Effector memory CD4-positive, alpha-beta T cell (primary cell): ENCODE measurements at places on chromosomes 13 and 19.

DNA sequence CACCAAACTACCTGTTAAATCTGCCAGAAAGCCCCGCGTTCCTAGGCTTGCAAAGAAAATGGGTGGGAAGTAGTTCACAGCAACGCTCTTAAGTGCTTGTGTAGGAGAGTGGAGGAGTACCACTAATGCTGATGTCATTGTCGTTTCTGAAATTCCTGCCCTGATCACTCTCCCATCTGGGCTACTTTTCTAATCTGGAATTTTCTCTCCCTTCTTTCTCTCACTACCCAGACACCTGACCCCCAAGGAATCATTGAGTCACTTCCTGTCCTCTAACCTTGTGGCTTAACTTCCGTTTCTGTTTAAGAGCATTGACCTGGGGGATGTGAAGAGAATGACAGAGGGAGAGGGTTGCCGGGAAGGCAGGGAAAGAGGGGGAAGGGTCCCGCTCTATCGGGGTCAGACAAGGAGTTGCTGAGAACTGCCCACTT lies 98.7 kb downstream of the STARD13 start:
- H3K27ac ChIP-seq: no peak overlapping the region
- H3K4me3 ChIP-seq: no peak overlapping the region
- no peaks in the 10 kb centered on the region for H3K4me1 ChIP-seq
- no peaks in the 10 kb centered on the region for H3K36me3 ChIP-seq

GRCh38 chr19:4582980-4583842 lies 23.7 kb upstream of the SEMA6B start:
- no peaks in the 10 kb centered on the region for H3K36me3 ChIP-seq
- peaks cover 47% of the 10 kb centered on the region for H3K27me3 ChIP-seq

DNA sequence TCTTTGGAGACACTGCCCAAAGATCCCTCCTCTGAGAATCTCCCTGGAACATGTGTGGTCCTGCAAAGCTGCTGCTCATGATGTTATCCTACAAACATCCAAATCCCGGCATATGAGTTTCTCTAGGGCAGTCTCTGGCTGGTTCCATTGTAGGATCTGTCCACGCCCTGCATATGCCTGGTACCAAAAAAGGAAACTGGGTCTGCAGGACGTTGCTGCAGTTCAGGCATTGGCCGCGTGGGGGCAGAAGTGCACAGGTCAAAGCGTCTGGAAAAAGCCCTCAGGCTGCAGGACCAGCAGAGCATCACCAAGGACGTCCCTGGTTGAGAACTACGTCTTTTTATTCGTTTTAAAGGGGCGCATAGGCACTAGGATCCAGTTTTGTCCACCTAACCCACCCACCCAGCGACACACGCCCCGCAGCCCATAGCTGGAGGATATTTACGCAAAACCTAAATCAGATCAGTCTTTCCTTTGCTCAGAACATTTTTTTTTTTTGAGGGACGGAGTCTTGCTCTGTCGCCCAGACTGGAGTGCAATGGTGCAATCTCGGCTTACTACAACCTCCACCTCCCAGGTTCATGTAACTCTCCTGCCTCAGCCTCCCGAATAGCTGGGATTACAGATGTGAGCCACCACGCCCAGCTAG lies 12.9 kb upstream of the ZNF564 start:
- H3K27ac ChIP-seq: no peak overlapping the region
- no peaks in the 10 kb centered on the region for H3K4me1 ChIP-seq
- H3K4me3 ChIP-seq: no peak overlapping the region
- peak; percentile 80 for DNase-seq
- H3K36me3 ChIP-seq: no peaks in the 10 kb centered on the region

- H3K36me3 ChIP-seq: peaks cover 6% of the 10 kb centered on the region
- H3K27ac ChIP-seq: no peak overlapping the region
- no peak overlapping the region for H3K4me3 ChIP-seq
- no peak for DNase-seq
- H3K27me3 ChIP-seq: no peaks in the 10 kb centered on the region
Observed at GRCh38 chr19:53540091-53540490, 2.1 kb downstream of the ZNF331 start.

- no peak for DNase-seq
- H3K4me3 ChIP-seq: peak overlapping the region; percentile 94
- H3K27ac ChIP-seq: no peak overlapping the region
- H3K4me1 ChIP-seq: peaks cover 9% of the 10 kb centered on the region
- H3K27me3 ChIP-seq: no peaks in the 10 kb centered on the region
- H3K36me3 ChIP-seq: peaks cover 14% of the 10 kb centered on the region
Observed at GRCh38 chr19:1384478-1385110, 887 bp downstream of the NDUFS7 start.

DNA sequence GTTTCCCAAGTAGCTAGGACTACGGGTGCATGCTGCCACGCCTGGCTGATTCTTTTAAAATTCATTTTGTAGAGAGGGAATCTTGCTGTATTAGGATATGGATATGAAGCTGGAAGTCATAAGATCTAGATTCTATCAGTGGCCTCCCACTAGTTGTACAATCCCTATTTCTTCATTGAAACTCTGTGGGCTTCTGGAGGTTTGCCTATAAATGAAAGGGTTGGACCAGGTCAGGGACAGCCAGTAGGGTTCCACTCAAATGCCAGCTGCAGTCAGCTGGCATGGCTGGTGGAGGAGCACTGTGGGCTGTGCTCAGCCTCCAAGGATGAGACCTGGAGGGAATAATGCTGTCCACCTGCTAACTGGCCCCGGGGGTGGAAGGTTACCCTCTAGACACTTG lies 110.2 kb upstream of the GJB6 start:
- no peak overlapping the region for H3K27ac ChIP-seq
- no peaks in the 10 kb centered on the region for H3K4me1 ChIP-seq
- H3K27me3 ChIP-seq: no peaks in the 10 kb centered on the region
- H3K4me3 ChIP-seq: no peak overlapping the region

GRCh38 chr19:35116072-35116801 lies 614 bp downstream of the FXYD3 start:
- peaks cover 7% of the 10 kb centered on the region for H3K4me1 ChIP-seq
- no peak overlapping the region for H3K4me3 ChIP-seq
- H3K27ac ChIP-seq: no peak overlapping the region
- H3K27me3 ChIP-seq: peaks cover 3% of the 10 kb centered on the region
- no peak for DNase-seq

DNA sequence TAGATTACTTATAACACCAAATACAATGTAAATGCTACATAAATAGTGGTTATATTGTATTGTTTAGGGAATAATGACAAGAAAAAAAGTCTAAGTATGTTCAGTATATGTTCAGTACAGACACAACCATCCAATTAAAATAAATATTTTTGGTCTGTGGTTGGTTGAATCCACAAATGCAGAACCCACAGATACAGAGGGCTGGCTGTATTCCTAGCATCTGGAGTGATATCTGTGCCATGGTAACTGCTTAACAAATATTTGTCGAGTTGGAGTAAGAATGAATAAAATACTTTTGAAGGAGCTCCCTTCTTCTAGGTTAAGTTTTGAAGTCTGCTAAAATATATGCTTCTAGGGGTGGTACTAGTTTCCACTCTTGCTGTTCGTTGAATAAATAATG lies 241.0 kb downstream of the KLF5 start:
- H3K4me3 ChIP-seq: no peak overlapping the region
- H3K27ac ChIP-seq: no peak overlapping the region
- H3K36me3 ChIP-seq: no peaks in the 10 kb centered on the region
- DNase-seq: no peak
- H3K4me1 ChIP-seq: no peaks in the 10 kb centered on the region

DNA sequence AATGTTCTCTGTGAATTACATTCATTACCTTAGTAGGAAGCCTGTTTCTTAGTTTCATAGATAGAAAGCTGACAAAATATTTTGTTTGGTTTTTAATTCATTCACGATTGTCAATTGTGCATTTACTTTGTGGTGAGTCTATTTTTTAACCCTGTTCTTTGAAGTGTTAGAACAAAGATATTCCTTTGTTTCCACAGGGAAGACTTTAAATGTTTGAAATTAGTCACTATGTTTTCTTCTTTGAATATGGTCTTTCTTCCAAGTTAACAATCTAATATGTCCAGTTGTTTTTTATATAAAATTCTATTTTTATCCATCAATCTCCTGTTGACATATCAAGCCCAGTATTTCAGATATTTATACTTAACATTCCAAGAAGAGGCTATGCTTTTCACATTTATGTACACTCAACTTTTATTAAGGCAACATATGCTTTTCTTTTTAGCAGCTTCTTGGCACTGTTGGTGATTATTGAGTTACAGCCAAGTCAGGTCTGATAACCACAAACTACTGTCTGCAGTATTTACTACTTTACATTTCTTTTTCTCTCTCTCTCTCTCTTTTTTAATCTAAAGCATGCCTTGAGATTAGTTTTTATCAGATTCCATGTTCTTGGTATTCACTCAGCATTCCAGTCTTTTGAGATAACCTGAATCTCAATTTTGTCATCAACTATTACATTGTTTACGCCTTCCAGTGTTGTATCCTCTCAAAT lies 812.8 kb upstream of the SLC10A2 start:
- no peak overlapping the region for H3K4me3 ChIP-seq
- H3K36me3 ChIP-seq: no peaks in the 10 kb centered on the region
- H3K27ac ChIP-seq: no peak overlapping the region
- H3K27me3 ChIP-seq: no peaks in the 10 kb centered on the region
- no peaks in the 10 kb centered on the region for H3K4me1 ChIP-seq
- DNase-seq: no peak

- H3K4me3 ChIP-seq: no peak overlapping the region
Observed at GRCh38 chr13:73698859-73699258, 435.3 kb downstream of the KLF12 start.

DNA sequence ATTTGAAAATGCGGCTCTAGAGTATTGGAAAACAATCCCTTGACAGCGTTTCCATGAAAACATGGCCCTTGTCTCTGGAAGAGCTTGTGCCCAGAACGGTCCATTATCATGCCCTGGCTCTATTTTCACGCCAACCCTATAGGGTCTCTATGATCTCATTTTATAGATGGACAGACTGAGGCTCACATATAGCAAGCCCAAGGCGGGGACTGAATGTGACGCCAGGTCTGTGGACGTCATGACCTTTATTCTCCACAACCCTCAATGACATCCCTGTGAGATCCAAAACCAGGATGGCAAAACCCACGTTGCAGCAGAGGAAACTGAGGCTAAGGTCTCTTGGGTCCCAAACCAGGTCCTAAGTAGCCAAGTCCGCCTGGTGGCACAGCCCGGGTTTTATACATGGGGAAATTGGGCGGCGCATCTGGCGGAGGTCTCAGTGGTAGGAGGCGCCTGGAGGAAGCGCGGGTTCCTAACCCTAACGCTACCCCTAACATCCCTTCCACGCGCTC lies 425 bp upstream of the COLGALT1 start:
- H3K36me3 ChIP-seq: peaks cover 9% of the 10 kb centered on the region
- DNase-seq: no peak
- no peaks in the 10 kb centered on the region for H3K27me3 ChIP-seq
- H3K4me1 ChIP-seq: peaks cover 13% of the 10 kb centered on the region

- H3K27ac ChIP-seq: no peak overlapping the region
- no peaks in the 10 kb centered on the region for H3K36me3 ChIP-seq
- H3K4me1 ChIP-seq: peaks cover 12% of the 10 kb centered on the region
- no peaks in the 10 kb centered on the region for H3K27me3 ChIP-seq
- no peak for DNase-seq
Observed at GRCh38 chr19:49132974-49133609, 13.7 kb downstream of the PPFIA3 start.

- H3K36me3 ChIP-seq: no peaks in the 10 kb centered on the region
- H3K27ac ChIP-seq: no peak overlapping the region
- no peak for DNase-seq
- H3K27me3 ChIP-seq: no peaks in the 10 kb centered on the region
Observed at GRCh38 chr13:25237083-25237482, 50.2 kb downstream of the MTMR6 start.

DNA sequence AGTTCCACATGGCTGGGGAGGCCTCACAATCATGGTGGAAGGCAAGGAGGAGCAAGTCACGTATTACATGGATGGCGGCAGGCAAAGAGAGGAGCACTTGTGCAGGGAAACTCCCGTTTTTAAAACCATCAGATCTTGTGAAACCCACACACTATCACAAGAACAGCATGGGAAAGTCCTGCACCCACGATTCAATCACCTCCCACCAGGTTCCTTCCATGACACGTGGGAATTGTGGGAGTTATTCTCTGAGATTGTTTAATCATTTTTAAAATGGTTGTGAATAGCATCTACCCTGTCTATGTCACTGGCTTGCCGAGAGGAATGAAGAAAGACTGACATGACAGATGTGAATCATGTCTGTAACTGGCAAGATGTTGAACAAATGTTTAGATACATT lies 301.7 kb downstream of the HS6ST3 start:
- H3K36me3 ChIP-seq: no peaks in the 10 kb centered on the region
- no peak overlapping the region for H3K27ac ChIP-seq
- no peaks in the 10 kb centered on the region for H3K27me3 ChIP-seq
- H3K4me1 ChIP-seq: no peaks in the 10 kb centered on the region
- H3K4me3 ChIP-seq: no peak overlapping the region

- no peaks in the 10 kb centered on the region for H3K36me3 ChIP-seq
- H3K4me3 ChIP-seq: no peak overlapping the region
- no peaks in the 10 kb centered on the region for H3K4me1 ChIP-seq
- no peak for DNase-seq
- no peak overlapping the region for H3K27ac ChIP-seq
Observed at GRCh38 chr13:53848366-53848961, 819.9 kb downstream of the OLFM4 start.

- no peaks in the 10 kb centered on the region for H3K4me1 ChIP-seq
- H3K4me3 ChIP-seq: no peak overlapping the region
- H3K27ac ChIP-seq: no peak overlapping the region
Observed at GRCh38 chr19:33421368-33421767, 47.9 kb downstream of the CEBPG start.

- peak; percentile 86 for DNase-seq
- H3K27me3 ChIP-seq: no peaks in the 10 kb centered on the region
- H3K4me3 ChIP-seq: peak within 1 kb of the TSS; percentile 99
- peaks cover 22% of the 10 kb centered on the region for H3K36me3 ChIP-seq
- H3K27ac ChIP-seq: peak within 1 kb of the TSS; percentile 100
- H3K4me1 ChIP-seq: peaks cover 55% of the 10 kb centered on the region
Observed at GRCh38 chr19:39406656-39407409, at the start of gene ZFP36. Gene ZFP36 (plus strand): TSS chr19:39406847. CDS start chr19:39406905, 58 bp downstream.

GRCh38 chr13:24392972-24393371 lies 83.6 kb downstream of the C1QTNF9 start:
- H3K4me3 ChIP-seq: no peak overlapping the region
- no peak for DNase-seq
- H3K27ac ChIP-seq: no peak overlapping the region
- H3K4me1 ChIP-seq: no peaks in the 10 kb centered on the region
- no peaks in the 10 kb centered on the region for H3K27me3 ChIP-seq
